ENCODE measurements at places on chromosomes 6 and 20.

- no peak overlapping the region for H3K27ac ChIP-seq
- no peak overlapping the region for H3K4me3 ChIP-seq
- H3K27me3 ChIP-seq = no peaks in the 10 kb centered on the region
- peaks cover 48% of the 10 kb centered on the region for H3K4me1 ChIP-seq
- H3K36me3 ChIP-seq = peaks cover 23% of the 10 kb centered on the region
- DNase-seq = no peak
Measured at GRCh38 chr6:138948546-138949179, 39.4 kb downstream of the REPS1 start.

DNA sequence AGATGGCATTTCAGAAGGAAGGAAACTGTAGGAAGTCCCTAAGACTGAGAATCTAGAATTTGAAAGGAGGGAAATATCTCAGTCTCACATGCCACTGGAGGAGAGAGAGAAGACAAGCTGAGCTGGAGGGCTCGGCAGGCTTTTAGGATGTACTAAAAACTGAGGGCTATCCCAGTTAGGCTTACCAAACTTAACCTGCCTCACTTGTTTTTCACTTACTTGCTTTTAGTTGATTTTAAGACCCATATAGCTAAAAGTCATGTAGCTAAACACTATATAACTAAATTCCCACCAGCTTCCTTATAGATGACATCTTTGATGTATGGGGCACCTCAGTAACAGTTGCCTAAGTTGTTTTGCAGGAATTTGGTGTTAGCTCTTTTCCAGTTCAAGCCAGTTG is 288.0 kb downstream of the DOK5 start:
- no peak for DNase-seq
- no peak overlapping the region for H3K27ac ChIP-seq
- H3K4me3 ChIP-seq = no peak overlapping the region
- no peaks in the 10 kb centered on the region for H3K4me1 ChIP-seq
- no peaks in the 10 kb centered on the region for H3K27me3 ChIP-seq

DNA sequence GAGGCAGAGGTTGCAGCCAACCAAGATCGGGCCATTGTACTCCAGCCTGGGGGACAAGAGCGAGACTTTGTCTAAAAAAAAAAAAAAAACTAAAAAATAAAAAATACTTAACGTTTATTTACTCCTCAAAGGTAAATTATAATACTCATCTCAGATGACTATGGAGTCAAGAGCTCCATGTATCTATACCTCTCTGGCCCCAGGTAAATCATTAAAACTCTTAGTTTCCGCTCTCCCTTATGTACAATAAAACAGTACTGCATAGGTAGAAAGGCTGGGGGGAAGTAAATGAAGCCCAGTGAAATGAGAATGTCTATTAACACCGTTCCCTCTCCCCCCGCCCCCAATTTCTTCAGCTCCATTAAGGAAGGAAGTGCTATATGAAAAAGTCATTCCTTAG is 1.2 kb downstream of the SRSF12 start:
- DNase-seq = no peak
- H3K27me3 ChIP-seq = no peaks in the 10 kb centered on the region

DNA sequence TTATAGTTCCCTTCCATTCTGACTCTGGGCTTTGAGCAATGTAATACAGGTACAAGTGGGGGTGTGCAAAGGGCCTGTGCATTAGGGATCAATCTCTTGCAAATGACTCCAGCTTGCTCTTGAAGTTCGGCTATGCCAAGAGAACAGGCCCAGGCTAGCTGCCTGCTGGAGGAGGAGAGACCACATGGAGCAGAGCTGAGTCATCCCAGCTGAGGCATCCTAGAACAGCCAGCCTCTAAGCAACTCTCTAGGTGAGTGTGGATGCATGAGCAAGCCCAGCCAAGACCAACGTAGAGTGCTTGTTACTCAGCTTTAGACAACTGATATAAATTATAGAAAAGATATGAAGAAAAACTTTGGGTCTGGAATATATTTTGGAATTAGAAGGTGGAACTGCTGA is 47.6 kb upstream of the RBM24 start:
- peaks cover 25% of the 10 kb centered on the region for H3K27me3 ChIP-seq
- H3K4me3 ChIP-seq = no peak overlapping the region
- DNase-seq = no peak
- H3K27ac ChIP-seq = no peak overlapping the region

DNA sequence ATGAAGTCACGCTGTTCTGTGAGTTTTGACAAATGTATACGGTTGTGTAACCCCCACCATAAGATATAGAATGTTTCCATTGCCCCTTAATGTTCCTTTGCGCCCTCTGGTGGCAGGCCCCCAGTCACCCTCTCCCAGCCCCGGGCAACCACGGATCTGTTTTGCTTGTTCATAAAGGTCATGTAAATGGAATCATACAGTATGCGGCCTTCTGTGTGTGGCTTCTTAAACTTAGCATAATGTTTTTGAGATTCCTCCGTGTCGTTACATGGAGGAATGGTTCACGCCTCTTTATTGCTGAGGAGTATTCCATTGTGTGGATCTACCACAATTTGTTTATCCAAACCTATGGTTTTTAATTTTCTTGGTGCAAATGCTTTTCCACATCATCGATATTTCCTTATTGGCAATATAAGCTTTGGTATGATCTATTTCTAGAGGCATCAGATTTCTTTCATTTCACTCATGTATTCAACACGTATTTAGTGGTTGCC is 28.4 kb downstream of the LYRM2 start:
- peaks cover 2% of the 10 kb centered on the region for H3K36me3 ChIP-seq
- no peak overlapping the region for H3K27ac ChIP-seq
- DNase-seq = peak; percentile 76
- H3K27me3 ChIP-seq = no peaks in the 10 kb centered on the region

- H3K4me3 ChIP-seq = no peak overlapping the region
- H3K36me3 ChIP-seq = no peaks in the 10 kb centered on the region
- peaks cover 10% of the 10 kb centered on the region for H3K4me1 ChIP-seq
- no peak overlapping the region for H3K27ac ChIP-seq
- no peaks in the 10 kb centered on the region for H3K27me3 ChIP-seq
Measured at GRCh38 chr6:21166754-21167153, 426.8 kb upstream of the SOX4 start.

GRCh38 chr20:38269040-38269439 is 8.5 kb upstream of the KIAA1755 start:
- no peaks in the 10 kb centered on the region for H3K36me3 ChIP-seq
- H3K4me3 ChIP-seq = no peak overlapping the region
- H3K4me1 ChIP-seq = no peaks in the 10 kb centered on the region
- no peak for DNase-seq

GRCh38 chr6:77245026-77245425 is 218.3 kb downstream of the HTR1B start:
- H3K4me3 ChIP-seq = no peak overlapping the region
- H3K4me1 ChIP-seq = no peaks in the 10 kb centered on the region
- H3K27ac ChIP-seq = no peak overlapping the region
- no peak for DNase-seq

- H3K4me3 ChIP-seq = no peak overlapping the region
- no peaks in the 10 kb centered on the region for H3K27me3 ChIP-seq
- no peak overlapping the region for H3K27ac ChIP-seq
Measured at GRCh38 chr6:22579439-22579838, 10.1 kb downstream of the HDGFL1 start.

GRCh38 chr20:18774207-18774606 is 39.4 kb upstream of the SCP2D1 start:
- H3K36me3 ChIP-seq = peaks cover 3% of the 10 kb centered on the region
- no peak overlapping the region for H3K27ac ChIP-seq
- no peaks in the 10 kb centered on the region for H3K4me1 ChIP-seq
- no peak for DNase-seq
